ENCODE measurements at places on chromosomes 1 and 21.

GRCh38 chr1:225816643-225817538 is 7.0 kb downstream of the EPHX1 start:
- DNase-seq: no peak

DNA sequence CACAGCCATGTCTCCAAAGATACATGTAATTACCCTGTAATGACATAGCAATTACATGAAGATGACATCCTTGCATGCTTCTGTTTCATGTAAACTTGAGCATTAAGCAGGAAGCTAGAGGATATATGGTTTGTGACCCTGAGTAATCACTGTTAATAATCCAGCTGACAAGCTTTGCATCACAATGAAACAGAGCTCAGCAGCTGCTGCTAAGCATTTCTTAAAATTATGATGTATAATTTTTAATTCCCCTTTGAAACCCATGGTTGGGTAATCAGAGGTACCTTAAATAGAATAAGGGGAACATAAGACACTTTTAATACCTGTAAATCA is 293.5 kb downstream of the NTNG1 start:
- no peak for DNase-seq

GRCh38 chr1:175188936-175189335 is 3.6 kb downstream of the KIAA0040 start:
- DNase-seq: no peak

DNA sequence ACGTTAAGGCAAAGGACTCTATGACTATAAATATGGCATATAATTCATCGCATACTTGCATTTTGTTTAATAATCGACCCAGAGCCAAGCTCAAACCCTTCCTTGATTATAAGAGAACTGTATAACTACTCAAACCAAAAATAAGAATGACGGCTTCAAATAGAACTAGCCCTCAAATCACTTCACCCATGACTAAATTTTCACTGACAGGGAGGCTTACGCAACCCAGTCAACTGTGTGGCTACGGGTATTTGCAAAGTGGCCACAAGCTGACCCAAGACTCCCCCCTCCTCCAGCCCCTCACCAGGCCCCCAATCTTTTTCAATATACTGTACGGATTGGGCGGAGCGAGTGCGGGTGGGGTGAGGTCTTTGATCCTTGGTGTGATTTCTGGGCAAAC is 268.3 kb downstream of the ASTN1 start:
- no peak for DNase-seq

- no peak for DNase-seq
Observed at GRCh38 chr1:39144924-39145323, 59.6 kb upstream of the MACF1 start.

GRCh38 chr1:115898020-115898419 is 57.1 kb upstream of the NHLH2 start:
- DNase-seq: no peak

DNA sequence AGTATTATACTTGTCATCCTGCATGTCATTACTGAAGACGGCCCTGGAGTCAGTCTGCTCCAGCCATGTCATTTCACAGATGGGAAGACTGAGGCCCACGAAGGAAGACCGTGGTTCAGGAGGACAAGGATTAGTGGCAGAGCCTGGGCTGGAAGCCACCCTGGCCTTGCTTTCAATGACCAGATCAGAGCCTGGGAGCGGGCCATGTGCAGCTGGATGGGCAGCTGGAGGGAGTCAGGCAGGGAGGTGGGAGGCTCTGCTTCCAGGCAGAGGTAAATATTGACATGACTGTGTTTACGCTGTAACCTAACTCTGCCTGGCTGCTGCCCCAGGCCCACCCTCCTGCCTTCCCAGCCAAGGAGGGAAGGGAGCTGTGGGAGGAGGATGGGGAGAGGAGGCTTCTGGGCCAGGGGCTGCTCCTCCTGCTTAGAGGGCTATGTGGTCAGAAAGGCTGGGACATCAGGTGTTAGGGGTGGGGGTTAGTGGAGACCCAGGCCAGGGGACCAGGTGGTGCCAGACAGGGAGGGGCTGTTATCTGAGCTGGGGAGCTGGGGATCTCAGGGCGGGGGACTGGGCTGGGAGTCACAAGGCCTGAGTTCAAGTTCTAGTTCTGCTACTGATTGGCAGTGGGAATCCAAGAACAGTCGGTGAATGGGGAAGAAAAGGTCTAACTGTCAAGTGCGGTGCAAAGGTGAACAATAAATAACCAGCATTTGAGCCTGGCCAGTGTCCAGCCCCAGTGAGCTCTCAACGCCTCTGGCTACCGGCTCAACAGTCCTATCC is 48.5 kb upstream of the ECE1 start:
- no peak for DNase-seq

DNA sequence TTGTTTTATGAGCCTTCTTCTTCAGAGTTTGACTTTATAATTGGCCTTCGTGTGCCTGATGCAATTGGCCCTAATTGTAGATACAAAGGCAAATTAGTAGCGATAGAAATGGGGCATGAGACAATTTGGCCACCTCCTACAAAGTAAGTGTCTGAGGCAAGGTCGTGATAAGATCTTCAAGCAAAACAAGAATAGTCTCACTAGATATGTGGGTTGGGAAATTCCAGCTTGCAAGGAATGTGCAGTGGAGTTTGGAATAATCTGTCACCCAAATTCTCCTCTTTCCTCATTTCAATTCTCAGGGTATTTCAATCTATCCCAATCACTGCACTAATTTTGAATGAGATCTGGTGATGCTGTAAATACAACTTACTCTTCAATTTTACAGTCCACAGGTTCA is 11.4 kb upstream of the TSNAX start:
- DNase-seq: no peak

- no peak for DNase-seq
Observed at GRCh38 chr1:161190962-161191521, 7.8 kb downstream of the ADAMTS4 start.

- DNase-seq: no peak
Observed at GRCh38 chr1:56578963-56579875, at the start of gene PLPP3. PLPP3 (minus strand) TSS chr1:56579563; CDS start chr1:56579016, 547 bp downstream.

GRCh38 chr1:156640842-156641706 is 843 bp upstream of the BCAN start:
- DNase-seq: no peak

GRCh38 chr1:161088587-161089110 is 709 bp downstream of the NECTIN4 start:
- DNase-seq: no peak

GRCh38 chr1:201167041-201167991 is 13.0 kb upstream of the TMEM9 start:
- no peak for DNase-seq

DNA sequence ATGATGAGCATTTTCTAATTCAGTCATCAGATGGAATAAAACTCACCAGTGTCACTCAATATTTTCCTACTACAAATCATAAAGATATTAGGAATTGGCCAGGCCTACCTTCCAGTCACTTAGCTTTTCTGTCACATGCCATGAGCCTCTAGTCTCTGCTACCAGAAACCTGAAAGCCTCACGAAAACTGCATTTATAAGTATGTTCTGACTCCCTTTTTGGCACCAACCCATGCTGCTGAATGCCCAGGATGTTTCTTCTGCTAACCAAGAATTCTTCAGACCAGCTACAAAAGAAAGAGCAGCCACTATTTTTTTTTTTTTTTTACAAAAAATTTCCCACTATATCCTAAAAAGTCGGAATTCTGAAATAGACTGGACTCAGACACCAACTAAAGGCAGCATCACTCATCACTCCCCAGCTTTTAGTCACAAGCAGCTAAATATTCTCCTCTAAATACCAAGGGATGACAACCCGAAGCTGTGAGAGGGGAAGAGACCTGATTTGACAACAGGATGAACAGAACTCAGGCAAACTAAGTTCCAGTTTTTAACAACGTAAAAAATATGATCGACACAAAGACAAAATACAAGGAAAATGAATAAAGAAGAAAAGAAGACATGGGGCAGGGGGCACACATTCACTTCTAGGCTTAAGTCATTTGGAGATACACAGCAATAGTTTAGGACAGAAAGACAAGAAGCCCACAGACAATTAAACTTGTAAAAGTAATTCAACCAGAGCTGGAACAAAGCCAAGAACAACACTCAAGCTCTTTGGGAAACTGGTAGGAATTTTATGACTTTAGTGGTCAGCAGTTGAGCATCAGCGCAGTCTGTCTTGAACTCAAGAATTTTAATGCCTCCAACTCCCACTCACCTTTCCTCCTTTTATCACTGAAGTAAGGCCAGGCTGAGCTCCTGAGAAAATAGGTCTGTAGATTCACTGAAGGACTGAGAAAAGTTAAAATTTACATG is 1.7 kb downstream of the DCAF8 start:
- no peak for DNase-seq

GRCh38 chr1:7007902-7008301 is 222.6 kb downstream of the CAMTA1 start:
- DNase-seq: no peak

DNA sequence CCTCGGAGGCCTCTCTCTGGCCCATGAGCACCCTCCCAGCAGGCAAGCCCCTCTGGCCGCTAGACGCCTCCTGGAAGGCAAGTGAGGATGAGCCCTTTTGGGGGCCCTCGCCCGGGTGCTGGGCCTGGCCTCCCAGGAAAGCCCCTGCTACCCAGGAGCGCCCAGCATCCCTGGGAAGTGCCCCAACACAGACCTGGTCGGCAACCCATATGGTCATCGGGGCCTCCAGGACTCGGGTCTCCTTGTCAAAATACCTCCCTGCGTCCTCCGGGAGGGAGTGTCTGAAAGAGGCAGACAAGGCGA is 21.0 kb upstream of the TMEM52 start:
- DNase-seq: no peak

DNA sequence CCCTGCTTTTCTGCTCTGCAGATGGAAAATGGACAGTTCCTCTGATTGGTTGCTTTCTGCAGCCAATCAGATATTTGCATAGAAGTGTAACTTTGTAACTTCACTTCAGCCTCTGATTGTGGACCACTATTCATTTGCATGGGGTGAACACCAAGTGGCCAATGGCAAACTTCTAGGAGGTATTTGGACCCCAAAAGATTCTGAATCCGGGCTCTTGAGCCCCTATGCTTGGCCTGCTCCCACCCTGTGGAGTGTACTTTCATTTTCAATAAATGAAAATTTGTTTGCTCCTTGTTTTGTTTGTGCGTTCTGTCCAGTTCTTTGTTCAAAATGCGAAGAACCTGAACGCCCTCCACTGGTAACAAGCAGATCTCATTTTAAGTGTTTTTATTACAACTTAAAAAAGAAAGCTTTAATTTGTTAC is 6.4 kb upstream of the GSTM4 start:
- no peak for DNase-seq

DNA sequence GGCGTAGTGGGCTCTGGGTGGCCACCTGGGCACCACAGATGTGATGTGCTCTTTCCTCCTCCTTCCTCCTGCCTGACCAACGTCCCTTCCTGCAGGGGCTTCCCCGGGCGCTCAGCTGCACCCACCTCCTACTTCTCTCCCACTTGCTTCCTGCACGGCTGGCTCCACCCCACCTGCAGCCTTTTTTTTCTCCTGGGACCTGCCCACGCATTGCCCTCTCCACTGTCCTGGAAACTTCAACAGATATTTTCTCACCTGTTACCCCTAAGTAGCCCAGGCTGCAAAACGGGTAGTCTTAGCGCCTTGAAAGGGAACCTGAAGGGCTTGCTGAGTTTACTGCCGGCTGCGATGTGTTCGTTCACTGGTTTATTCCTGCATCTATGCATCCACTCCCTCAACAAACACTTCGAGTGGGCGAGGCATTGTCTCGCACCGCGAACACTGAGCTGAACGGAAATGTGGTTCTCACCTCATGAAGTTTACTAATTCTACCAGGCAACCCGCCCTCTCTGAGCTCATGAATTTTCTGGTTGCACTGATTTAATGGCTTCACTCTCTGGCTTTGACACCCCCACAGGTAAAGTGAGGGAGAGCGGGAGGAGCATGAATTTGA is 23.6 kb downstream of the ZBTB18 start:
- DNase-seq: no peak

DNA sequence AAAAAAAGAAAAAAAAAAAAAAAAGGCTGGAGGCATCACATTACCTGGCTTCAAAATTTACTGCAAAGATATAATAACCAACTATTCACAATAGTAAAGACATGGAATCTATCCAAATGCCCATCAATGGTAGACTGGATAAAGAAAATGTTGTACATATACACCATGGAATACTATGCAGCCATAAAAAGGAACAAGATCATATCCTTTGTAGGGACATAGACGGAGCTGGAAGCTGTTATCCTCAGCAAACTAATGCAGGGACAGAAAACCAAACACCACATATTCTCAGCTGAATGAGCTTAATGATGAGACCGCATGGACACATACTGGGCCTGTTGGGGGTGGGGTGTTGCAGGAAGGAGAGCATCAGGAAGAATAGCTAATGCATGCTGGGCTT is 330.5 kb downstream of the SRGAP2C start:
- DNase-seq: no peak

- DNase-seq: no peak
Observed at GRCh38 chr1:83064589-83065242, 934.2 kb downstream of the TTLL7 start.

GRCh38 chr1:57319165-57319564 is 104.7 kb downstream of the DAB1 start:
- DNase-seq: no peak

DNA sequence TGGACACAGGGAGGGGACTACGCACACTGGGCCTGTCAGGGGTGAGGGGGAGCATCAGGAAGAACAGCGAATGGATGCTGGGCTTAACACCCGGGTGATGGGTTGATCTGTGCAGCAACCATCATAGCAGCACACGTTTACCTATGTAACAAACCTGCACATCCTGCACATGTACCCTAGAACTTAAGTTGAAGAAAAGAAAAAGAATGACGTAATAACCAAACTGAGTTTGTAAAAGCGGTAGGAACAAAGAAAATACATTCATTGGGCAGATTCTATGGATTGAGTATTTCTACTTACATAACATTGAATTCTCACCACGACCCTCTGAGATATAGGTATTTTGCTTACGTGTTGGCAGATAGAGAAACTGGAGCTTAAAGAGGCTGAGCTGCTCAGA is 468.4 kb downstream of the TTLL7 start:
- DNase-seq: no peak

DNA sequence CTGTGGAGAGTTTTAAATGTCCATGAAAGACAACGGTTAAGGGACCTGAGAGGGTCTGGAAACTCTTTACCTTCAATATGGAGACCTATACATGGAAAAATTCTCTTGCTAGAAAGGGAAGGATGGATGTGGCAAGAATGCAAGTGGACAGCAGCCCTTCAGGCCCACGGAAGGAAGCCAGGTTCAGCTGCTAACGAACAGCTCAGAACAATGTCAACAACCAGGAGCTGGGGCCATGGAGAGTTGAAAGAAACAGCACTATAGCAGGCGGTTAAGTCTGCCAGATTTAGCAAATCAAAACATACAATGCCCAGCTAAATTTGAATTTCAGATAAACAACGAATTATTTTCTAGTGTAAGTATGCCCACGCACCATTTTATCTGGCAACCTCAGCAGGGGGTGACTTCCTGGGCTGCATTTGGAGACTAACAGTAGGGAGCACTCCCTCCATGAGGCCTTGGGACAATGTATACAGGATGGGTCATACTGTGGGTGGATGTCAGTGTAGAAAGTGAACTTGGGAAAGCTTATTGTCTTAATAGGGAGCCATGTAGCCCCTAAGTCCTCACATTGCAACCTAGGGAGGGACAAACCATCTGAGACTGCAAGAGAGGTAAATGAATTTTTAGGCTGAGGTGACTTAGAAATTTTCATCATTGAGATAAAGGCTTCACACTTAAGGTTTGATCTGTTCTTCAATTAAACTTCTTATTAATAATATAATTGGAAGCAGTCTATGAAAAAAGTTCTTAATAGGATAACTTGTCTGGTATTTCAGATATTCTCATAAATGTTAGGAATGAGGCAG is 7.8 kb upstream of the H3-3A start:
- no peak for DNase-seq

All from cortex of kidney (tissue), 1 donor.